ENCODE measurements at places on chromosomes 6 and 20. TPM values are rescaled to one million over a fixed set of nuclear protein-coding genes. Genes with fewer than 3 reads are reported as not detected.

DNA sequence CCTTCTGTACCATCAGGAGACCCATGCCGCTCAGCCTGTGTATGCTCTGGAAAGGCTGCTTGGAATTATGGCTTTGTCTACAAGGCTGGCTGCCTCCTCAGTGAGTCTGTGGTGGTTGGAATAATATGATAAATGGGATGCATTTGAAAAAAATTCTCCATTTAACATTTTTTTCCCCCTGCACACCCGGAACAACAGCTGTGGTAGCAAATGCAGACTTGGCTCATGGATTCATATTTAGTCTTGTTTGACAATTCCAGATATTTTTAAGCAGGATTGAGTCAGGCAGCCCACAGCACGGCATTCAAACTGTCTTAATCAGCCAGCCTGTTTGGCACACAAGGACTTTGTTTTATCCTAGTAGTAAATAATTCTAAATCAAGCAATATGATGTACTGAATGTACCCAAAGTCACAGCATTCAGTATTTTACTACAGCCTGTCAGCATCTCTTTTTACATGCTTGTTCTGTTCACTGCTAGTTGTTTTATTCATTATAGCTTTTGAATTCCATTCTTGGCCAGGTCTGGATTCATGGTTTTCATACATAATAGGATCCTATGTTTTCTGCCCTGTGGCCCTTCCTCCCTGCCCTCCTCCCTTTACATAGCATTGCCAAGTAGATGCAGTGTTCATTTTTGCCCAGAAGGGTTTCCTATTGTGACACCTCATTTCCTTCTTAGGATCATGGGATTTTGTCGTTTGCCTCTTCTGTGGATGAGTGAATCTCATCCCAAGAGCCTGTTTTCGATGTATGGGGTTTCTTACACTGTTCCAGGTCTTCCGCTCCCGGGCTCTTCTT, 68.1 kb downstream of the LRRC1 start:
- H3K36me3 ChIP-seq: no peaks in the 10 kb centered on the region
- DNase-seq: no peak
- no peak overlapping the region for H3K27ac ChIP-seq
- H3K4me1 ChIP-seq: no peaks in the 10 kb centered on the region

DNA sequence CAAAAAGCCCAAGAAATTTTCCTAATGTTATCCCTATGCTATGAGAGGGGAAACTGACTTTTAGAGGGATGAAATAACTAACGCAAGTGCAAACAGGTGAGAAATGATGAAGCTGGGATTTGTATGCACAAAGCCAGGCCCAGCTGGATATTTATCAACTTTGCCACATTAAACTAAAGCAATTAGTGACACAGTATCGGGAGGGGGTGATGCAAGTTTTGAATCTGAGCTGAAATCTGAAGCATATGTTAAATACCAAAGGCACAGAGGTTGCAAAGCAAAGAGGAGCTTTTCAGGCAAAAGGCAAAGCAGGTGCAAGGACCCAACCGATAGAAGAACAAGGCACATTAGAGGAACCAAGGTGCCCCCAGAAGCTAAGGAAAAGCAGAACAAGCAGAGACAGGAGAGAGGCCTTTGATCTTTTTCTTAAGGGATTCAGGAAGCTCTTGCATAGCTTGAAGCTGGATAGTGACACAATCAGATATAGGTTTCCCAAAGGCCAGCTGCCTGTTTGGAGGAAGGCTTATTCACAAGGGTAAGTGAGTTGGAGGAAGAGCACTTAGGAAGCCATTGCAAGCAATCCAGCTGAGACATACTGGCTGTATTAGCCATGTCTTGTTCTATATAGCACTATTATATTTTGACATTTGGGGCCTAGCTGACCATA, 207.5 kb downstream of the HIVEP2 start:
- H3K4me3 ChIP-seq: no peak overlapping the region
- no peaks in the 10 kb centered on the region for H3K36me3 ChIP-seq
- no peak overlapping the region for H3K27ac ChIP-seq
- no peak for DNase-seq
- no peaks in the 10 kb centered on the region for H3K27me3 ChIP-seq

- no peaks in the 10 kb centered on the region for H3K27me3 ChIP-seq
- DNase-seq: no peak
- peaks cover 9% of the 10 kb centered on the region for H3K4me1 ChIP-seq
- H3K27ac ChIP-seq: no peak overlapping the region
- H3K36me3 ChIP-seq: no peaks in the 10 kb centered on the region
- no peak overlapping the region for H3K4me3 ChIP-seq
Measured at GRCh38 chr20:64110411-64111068, 3.2 kb upstream of the NPBWR2 start.

GRCh38 chr20:3405139-3405538, 2.3 kb downstream of the DNAAF9 start:
- H3K27ac ChIP-seq: no peak overlapping the region
- H3K4me1 ChIP-seq: peaks cover 17% of the 10 kb centered on the region
- no peaks in the 10 kb centered on the region for H3K27me3 ChIP-seq
- DNase-seq: no peak

GRCh38 chr6:46290421-46291274, 119.9 kb upstream of the ENPP5 start:
- no peak for DNase-seq
- no peak overlapping the region for H3K27ac ChIP-seq
- H3K4me3 ChIP-seq: no peak overlapping the region
- H3K4me1 ChIP-seq: no peaks in the 10 kb centered on the region
- no peaks in the 10 kb centered on the region for H3K27me3 ChIP-seq

The AKAP12 gene
- total RNA-seq: 1.8 TPM

DNA sequence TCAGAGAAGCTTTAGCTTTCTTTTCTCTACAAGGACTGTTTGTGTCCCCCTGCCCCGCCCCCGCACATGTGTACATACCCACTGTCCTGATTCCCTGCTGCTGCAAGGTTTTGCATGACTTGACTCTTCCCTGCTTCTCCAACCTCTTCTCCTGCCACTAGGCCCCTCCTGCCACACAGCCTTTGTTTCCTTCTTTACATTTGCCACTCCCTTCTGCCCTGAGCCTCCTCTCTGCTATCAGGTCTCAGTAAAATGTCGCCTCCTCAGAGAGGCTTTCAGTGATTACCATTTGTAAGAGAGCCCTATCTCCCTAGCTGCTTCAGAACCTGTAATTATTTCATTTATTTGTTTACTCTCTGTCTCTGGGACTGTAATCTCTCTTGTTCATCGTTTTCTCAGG, 56.4 kb upstream of the VSTM2L start:
- no peak overlapping the region for H3K27ac ChIP-seq
- H3K4me3 ChIP-seq: no peak overlapping the region
- H3K4me1 ChIP-seq: no peaks in the 10 kb centered on the region

The VSTM2L gene
- not detected for total RNA-seq

DNA sequence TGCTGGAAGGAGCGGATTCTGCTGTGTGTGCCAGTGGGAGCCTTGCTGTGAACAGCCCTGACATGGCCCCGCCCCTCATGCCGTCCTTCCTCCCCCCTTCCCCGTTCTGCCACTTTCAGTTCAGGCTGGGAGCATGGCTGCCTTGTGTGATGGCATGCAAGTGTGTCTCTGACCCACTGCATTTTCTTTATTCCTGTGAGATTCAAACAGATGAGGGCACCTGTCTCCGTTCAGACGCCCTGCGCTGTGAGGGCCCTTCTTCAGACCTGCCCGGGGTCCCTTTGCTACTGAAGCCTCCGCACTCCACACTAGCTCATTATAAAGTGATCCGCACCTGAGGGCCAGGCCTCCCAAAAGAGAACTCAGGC, 88.3 kb downstream of the TAF4 start:
- no peak overlapping the region for H3K4me3 ChIP-seq
- no peak for DNase-seq
- H3K27me3 ChIP-seq: no peaks in the 10 kb centered on the region
- H3K27ac ChIP-seq: no peak overlapping the region

DNA sequence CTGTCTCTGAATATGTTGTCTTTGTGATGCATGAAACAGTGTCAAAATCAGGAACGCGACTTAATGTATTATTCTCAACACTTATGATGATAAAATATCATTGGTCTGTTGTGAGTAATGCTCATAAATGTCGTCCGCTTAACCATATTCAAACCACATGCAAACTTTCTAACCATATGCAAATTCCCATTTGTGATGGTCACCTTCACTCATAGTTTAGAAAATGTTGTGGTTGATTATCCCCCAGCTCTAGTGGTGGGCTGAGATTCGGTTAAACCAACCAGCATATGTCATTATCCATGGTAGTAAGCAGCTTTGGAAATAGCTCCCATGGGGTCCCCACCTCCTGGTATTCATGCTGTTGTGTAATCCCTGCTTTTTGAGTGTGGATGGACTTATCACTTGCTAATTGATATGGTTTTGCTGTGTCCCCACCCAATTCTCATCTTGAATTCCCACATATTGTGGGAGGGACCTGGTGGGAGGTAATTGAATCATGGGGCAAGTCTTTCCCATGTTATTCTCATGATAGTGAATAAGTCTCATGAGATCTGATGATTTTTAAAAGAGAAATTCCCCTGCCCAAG, 360.0 kb upstream of the TSHZ2 start:
- no peak overlapping the region for H3K4me3 ChIP-seq
- no peaks in the 10 kb centered on the region for H3K27me3 ChIP-seq
- no peak overlapping the region for H3K27ac ChIP-seq
- H3K4me1 ChIP-seq: no peaks in the 10 kb centered on the region
- no peaks in the 10 kb centered on the region for H3K36me3 ChIP-seq
- DNase-seq: no peak

GRCh38 chr6:21524201-21524600, 69.3 kb upstream of the SOX4 start:
- H3K27me3 ChIP-seq: no peaks in the 10 kb centered on the region
- H3K27ac ChIP-seq: no peak overlapping the region
- H3K4me1 ChIP-seq: no peaks in the 10 kb centered on the region
- DNase-seq: no peak
- H3K36me3 ChIP-seq: no peaks in the 10 kb centered on the region

GRCh38 chr20:19363476-19363875, 151.0 kb downstream of the SLC24A3 start:
- H3K4me3 ChIP-seq: no peak overlapping the region
- no peaks in the 10 kb centered on the region for H3K4me1 ChIP-seq
- no peaks in the 10 kb centered on the region for H3K27me3 ChIP-seq
- H3K36me3 ChIP-seq: no peaks in the 10 kb centered on the region
